Peyer's patch (tissue), 4 donors: ENCODE measurements at places on chromosomes 5 and 9. TPM values are rescaled to one million over a fixed set of nuclear protein-coding genes. Genes with fewer than 3 reads are reported as not detected.
A peak's percentile ranks its signal among the peaks of the same experiment; 100 is the strongest.

The NR3C1 gene
- total RNA-seq = 29.7 TPM

The EQTN gene
- 1.9 TPM for total RNA-seq

DNA sequence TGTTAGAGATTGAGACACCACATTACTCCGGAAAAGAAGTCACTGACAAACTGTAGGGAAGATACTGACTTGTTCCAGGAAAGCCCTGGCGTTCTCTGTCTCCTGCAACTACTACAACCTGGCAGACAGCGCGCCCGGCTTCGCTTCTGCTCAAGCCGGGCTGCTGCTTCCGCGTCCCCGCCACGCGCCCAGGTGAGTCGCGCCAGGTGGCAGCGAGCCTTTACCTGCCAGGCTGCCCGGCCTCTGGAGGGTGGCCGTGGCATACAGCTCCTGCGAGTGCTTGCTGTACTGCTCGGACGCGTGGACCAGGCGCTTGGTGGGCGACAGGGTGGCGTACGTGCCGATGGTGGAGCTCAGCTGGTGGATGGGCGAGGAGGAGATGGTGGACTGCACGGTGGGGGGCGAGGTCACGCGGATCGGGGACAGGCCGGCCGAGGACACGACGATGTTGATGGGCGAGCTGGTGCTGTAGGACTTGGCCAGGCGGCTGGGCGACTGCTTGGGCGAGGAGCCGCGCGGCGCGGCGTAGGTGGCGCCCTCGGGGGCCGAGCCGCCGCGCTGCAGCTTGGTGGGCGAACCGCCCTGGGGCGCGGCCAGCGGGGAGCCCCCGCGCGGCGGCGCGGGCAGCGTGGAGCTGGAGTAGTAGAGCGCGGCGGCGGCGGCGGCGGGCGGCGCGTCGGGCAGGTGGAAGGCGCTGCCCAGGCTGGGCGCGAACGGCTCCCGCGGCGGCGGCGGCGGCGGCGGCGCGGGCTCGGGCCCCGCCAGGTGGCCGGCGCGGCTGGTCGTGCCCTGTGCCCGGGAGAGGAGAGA, 519.6 kb downstream of the CTNND2 start:
- no peaks in the 10 kb centered on the region for H3K36me3 ChIP-seq
- no peaks in the 10 kb centered on the region for H3K27me3 ChIP-seq
- no peaks in the 10 kb centered on the region for H3K4me1 ChIP-seq
- no peak overlapping the region for H3K27ac ChIP-seq
- DNase-seq = no peak
- H3K4me3 ChIP-seq = peak overlapping the region; percentile 22

GRCh38 chr5:73678807-73679206, 52.8 kb downstream of the ARHGEF28 start:
- no peak overlapping the region for H3K27ac ChIP-seq
- H3K36me3 ChIP-seq = no peaks in the 10 kb centered on the region
- no peak overlapping the region for H3K4me3 ChIP-seq

- H3K4me3 ChIP-seq = no peak overlapping the region
- peaks cover 54% of the 10 kb centered on the region for H3K4me1 ChIP-seq
- H3K27ac ChIP-seq = peak overlapping the region; percentile 75
- no peak for DNase-seq
- H3K27me3 ChIP-seq = no peaks in the 10 kb centered on the region
Measured at GRCh38 chr9:131668439-131669268, 71.2 kb downstream of the RAPGEF1 start.

- H3K36me3 ChIP-seq = no peaks in the 10 kb centered on the region
- H3K4me1 ChIP-seq = peaks cover 4% of the 10 kb centered on the region
- H3K27me3 ChIP-seq = no peaks in the 10 kb centered on the region
- no peak overlapping the region for H3K4me3 ChIP-seq
Measured at GRCh38 chr5:172164769-172165212, 23.2 kb downstream of the STK10 start.

DNA sequence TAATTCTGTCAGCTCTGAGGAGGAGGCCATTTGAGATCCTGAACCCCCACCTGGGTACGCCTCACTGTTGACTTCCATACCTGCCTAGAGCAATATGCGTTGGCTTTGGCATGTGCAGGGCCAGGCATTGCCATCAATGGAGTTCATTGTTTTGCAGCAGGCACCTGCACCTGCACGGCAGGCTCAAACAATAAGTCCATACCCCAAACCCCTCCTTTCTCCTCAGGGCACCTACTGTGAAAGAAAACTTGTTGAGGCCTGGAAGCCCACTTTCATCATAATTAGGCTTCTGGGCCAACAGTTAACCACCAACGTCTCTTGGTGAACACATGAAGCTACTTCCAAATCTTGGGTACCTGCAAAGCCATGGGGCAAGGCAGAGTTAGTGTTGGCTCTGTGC, 238.7 kb downstream of the NFIB start:
- no peaks in the 10 kb centered on the region for H3K4me1 ChIP-seq
- no peaks in the 10 kb centered on the region for H3K36me3 ChIP-seq
- H3K4me3 ChIP-seq = no peak overlapping the region
- DNase-seq = no peak

DNA sequence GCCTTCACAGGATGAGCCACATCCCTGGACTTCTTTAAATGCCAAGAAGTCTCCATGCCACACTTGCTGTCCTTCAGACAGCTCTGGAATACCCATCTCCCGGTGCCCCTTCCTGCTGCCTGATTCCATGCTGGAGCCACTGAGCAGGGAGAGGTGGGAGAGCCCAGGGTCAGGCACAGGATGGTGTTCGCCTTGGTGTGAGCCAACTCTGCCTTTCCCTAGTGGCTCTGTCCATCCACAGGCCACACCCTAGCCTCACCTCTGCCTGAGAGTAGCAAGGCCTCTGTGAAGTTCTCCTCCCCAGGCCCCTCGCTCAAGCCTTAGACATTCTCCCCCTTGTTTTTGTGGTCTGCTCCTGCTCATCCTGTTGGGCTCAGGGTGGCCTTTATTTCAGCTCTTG, 54.2 kb upstream of the ANGPTL2 start:
- no peak for DNase-seq
- H3K4me1 ChIP-seq = no peaks in the 10 kb centered on the region
- H3K36me3 ChIP-seq = no peaks in the 10 kb centered on the region
- H3K4me3 ChIP-seq = no peak overlapping the region
- H3K27me3 ChIP-seq = no peaks in the 10 kb centered on the region

DNA sequence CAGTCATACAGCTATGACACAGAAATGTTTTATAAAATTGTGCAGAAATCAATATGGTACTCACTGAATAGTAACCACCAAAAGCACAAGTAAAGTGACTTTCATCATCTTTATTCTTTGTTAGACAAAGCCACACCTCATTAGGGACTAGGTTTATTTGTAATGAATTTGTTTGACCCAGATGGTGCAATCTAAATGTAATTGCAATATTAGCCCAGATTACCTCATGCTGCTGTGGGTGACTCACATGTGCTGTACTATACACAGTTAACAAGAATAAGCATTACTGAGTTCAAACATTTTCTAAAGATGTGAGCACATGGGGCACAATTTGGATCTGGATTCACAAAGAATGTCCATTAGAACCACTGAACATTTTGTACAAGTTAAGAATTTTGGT, 759.3 kb upstream of the TYRP1 start:
- no peak overlapping the region for H3K4me3 ChIP-seq
- no peaks in the 10 kb centered on the region for H3K27me3 ChIP-seq
- H3K36me3 ChIP-seq = no peaks in the 10 kb centered on the region
- no peaks in the 10 kb centered on the region for H3K4me1 ChIP-seq
- H3K27ac ChIP-seq = no peak overlapping the region

GRCh38 chr5:1507457-1507856, 16.3 kb downstream of the LPCAT1 start:
- H3K36me3 ChIP-seq = no peaks in the 10 kb centered on the region
- H3K4me1 ChIP-seq = peaks cover 9% of the 10 kb centered on the region
- no peak overlapping the region for H3K4me3 ChIP-seq
- DNase-seq = peak; percentile 45

DNA sequence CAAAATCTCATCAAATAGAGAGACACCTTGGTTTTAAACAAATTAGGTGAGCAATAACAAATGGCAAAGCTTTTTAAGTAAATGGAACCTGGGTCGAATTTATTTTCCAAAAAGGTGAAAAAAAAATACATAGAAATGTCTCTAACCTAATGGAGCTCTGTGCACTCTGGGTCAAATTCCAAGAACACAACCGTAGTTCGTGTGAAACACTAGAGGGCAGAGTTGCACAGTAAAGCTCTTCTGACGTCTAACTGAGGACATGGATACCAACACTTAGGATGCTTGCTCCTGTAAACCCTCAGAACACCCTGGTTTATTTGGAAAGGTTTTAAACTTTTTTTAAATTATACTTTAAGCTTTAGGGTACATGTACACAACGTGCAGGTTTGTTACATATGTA, 18.9 kb downstream of the MARCHF11 start:
- no peaks in the 10 kb centered on the region for H3K27me3 ChIP-seq
- no peaks in the 10 kb centered on the region for H3K36me3 ChIP-seq
- DNase-seq = no peak

The SH3GL2 gene
- total RNA-seq = not detected

DNA sequence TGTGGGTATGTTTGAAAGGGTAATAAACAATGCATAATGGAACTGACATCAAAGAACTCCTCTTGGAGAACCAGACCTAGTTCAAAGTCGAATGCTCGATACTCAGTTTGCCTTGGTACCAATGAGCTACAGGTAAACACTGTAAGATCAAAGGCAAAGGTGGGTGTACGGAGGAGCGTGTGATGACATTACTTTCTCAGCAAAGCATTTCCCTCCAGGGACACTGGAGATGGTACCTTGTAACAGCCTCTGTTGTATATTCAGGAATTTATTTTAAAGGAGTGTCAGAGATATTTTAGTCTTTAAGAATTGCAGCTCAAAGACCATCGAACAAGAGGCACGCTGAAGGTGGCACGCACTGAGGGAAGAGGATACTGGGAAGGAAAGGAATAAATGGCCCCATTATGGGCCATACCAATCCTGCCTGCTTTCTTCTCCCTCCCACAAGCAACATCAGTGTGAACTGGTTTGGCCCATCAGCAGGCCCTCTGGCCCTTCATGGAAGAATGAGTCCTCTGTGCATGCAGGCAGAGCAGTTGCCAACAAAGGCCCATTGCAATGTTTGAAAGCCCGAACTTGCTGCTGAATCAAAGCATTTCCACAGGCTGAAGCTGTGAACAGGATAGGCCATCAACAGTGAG, 410.2 kb downstream of the ACTL7B start:
- H3K4me1 ChIP-seq = no peaks in the 10 kb centered on the region
- H3K27ac ChIP-seq = no peak overlapping the region
- no peak overlapping the region for H3K4me3 ChIP-seq

The NPR3 gene
- 1.7 TPM for total RNA-seq

GRCh38 chr9:9998491-9999287, 614.1 kb downstream of the PTPRD start:
- no peak overlapping the region for H3K4me3 ChIP-seq
- no peak for DNase-seq
- H3K4me1 ChIP-seq = no peaks in the 10 kb centered on the region

The LCN2 gene
- 22.1 TPM for total RNA-seq

DNA sequence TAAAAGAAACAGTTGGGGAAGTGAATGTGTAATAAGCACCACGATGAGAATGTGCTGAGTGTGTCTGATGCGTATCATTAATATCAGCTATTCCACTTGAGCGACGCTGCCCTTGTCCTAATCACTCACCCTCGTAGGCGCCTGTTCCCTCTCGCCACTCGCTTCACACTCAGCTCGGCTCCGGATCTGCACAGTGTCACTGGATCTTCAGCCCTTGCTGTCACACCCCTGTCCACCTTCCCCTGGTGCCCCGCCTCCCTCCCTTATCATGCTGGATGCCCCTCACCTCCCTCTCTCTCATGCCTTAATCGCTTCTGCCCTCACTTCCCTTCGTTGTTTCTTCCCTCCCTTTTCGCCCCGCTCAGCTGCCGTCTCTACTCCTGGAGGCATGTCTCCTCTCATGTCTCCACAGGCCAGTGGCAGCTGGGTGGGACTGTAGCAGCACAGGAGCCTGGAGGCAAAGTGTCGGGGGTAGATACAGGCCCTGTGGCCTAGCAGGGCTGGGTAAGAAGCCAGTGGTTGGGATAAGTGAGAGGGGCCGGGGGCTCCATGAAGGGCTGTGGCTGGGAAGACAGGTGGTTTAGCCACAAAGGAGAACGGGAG, 43.5 kb downstream of the ANKDD1B start:
- H3K27me3 ChIP-seq = no peaks in the 10 kb centered on the region
- H3K4me3 ChIP-seq = no peak overlapping the region
- no peak for DNase-seq
- H3K27ac ChIP-seq = no peak overlapping the region

DNA sequence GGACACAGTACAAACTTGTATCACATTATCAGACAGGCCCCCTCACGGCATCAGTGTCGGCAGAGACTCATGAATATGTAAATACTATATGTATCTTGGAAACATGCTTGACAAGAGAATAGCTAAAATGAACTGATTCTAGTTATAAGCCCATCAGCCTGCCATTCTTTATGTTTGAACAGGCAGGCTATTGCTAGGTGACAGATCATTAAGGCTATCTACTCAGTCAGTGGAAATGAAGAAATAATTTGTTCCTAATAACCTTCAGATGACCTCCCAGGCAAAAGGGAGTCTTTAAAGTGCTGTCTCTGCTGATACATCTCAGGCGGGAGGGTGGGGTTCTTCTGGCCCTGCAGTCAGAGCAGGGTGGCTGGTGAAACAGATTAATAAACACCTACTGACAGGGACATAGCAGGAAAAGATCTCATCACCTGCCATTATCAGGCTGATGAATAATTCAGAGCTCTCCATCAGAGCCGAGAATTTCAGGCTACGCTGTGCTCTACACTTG, 394.2 kb downstream of the RASEF start:
- H3K27me3 ChIP-seq = no peaks in the 10 kb centered on the region
- H3K4me1 ChIP-seq = no peaks in the 10 kb centered on the region
- H3K27ac ChIP-seq = no peak overlapping the region

The TIMD4 gene
- total RNA-seq = 2.5 TPM

- H3K36me3 ChIP-seq = no peaks in the 10 kb centered on the region
- no peaks in the 10 kb centered on the region for H3K27me3 ChIP-seq
- no peak overlapping the region for H3K4me3 ChIP-seq
- no peak for DNase-seq
- no peaks in the 10 kb centered on the region for H3K4me1 ChIP-seq
- no peak overlapping the region for H3K27ac ChIP-seq
Measured at GRCh38 chr9:20981486-20981885, 50.0 kb downstream of the HACD4 start.

The TTC1 gene
- total RNA-seq = 27.5 TPM

GRCh38 chr9:33695856-33696255, 99.5 kb upstream of the PRSS3 start:
- no peaks in the 10 kb centered on the region for H3K36me3 ChIP-seq
- no peaks in the 10 kb centered on the region for H3K27me3 ChIP-seq
- H3K4me1 ChIP-seq = no peaks in the 10 kb centered on the region
- DNase-seq = no peak
- H3K27ac ChIP-seq = no peak overlapping the region
- H3K4me3 ChIP-seq = no peak overlapping the region

DNA sequence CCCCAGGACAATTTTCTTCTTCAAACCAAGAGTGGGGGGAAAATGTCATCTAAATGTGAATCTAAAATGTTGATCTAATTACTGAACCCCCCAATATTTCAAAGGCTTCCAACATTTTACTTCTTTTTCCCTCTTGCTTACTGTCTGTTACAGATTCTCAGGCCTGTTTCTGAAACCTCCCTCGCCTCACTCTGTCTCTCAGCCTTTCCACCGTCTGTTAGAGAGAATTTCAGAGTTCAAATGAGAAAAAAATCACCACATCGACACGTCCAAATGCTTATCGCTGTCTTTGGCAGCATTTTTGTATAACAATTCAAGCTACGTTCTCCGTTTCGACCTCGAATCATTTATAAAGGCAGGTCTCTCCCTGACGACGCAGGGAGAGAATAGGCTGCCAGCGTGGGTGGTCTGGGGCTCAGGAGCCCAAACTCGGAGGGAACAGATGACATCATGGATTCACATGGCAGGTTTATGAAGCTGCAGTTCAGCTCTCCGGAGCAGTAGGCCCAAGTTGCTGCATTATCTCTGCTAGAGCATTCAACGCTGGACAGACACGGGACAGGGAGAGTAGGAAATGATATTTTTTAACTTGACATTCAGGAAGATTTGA, 139.8 kb downstream of the GAS1 start:
- no peaks in the 10 kb centered on the region for H3K4me1 ChIP-seq
